Stimulated activated CD8-positive, alpha-beta memory T cell treated with anti-CD3 and anti-CD28 coated beads, Interleukin-4, amount 100 ng/mL, for 24 hours (primary cell): ENCODE measurements at places on chromosomes 16 and 17.

DNA sequence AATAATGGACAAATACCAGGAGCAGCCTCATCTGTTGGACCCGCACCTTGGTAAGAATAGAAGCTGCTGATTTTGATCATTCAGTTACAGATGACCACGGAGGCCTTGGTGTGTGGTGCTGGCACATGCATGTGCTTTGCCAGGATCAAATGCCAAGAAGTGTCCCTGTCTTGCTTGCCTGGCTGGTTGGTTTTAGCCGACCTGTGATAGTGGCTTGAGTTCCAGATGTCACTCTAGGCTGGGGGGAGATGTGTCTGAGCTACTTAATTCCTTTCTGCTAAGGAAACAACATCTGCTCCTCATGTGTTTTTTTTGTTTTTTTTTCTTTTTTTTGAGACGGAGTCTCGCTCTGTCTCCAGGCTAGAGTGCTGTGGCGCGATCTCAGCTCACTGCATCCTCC lies 4.3 kb downstream of the TBCD start:
- no peak for DNase-seq

DNA sequence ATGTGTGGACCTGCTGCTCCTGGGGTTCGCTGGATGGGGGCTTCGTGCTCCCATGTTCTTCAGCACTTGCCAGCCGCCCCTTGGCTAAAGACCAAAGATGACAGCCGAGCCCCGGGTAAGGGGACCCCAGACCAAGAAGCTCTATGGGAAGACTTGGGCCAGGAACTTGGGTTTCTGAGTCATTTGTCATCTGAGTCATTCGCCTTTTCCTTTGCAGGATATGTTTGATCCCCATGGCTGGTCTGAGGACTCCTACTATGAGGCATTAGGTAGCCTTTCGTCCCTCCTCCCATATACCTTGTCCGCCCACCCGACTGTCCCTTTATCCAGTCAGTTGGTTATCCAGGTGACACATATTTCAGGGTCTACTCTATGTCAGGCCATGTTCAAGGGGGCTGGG lies 17.7 kb upstream of the ITGB4 start:
- no peak for DNase-seq

DNA sequence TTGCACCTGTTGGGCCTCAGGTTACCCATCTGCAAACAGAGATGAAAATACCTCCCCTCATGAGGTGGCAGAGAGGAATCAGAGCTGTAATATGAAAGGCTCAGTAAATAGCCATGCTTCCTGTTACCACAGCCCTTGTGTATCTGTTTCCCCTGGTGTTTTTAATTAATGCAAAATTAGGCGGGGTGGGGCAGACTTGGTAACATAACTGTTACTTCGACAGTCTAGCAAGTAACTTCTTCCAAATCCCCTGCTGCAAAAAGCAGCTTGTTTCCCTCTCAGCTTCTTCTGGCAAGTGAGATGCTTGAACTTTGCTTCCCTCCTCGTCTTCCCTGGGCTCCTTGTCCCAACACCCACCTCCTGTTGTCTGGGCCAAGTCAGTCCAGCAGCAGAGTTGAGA lies 381.5 kb downstream of the CPPED1 start:
- DNase-seq, result no peak

- no peak for DNase-seq
Measured at GRCh38 chr17:32805029-32805976, 71.6 kb downstream of the MYO1D start.

DNA sequence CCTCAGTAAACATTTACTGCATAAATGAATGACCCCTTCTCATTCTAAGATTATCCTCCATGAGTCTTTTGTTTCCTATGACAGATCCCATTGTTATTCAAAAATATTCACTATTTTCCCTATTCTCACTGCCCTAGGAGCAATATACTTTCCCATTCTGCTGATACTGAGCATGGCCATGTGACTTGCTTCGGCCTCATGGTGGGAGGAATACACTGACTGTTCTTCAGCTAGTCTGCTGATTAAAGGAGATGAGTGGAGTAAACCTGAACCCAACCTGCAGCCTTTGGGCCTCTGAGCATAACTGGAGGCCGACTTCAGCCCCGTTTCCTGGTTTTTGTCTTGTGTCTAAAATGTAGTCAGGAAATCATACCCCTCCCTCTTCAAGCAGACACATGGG lies 531.8 kb upstream of the SALL1 start:
- no peak for DNase-seq

DNA sequence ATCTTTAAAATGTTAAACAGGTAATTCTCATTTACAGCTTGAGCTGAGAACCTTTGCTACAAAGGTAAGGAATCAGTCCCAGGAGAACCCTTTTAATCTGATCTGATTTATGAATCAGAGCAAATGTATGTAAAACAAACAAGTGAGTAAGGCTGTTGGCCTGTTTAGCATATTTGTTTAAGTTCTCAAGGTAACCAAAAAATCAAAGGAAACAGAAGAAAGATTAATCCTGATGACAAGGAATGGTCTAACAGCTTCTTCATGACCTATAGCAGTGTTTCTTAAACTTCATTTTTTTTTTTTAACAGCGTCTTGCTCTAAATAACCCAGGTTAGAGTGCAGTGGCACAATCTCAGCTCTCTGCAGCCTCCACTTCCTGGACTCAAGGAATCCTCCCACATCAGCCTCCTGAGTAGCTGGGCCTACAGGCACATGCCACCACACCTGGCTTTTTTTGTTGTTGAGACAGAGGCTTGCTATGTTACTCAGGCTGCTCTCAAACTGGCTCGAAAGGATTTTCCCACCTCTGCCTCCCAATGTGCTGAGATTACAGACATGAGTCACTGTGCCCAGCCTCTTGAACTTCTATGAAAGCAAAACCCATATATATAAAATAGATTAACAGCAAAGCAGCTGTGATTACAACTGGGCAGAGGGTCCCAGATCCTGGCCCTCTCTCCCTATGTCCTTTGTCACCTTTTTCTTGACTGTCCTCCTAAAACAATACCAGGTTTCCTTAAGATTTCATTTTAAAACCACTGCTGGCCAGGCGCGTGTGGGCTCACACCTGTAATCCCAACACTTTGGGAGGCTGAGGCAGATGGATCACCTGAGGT lies 5.1 kb upstream of the JPT1 start:
- no peak for DNase-seq

- no peak for DNase-seq
Measured at GRCh38 chr17:82841921-82842596, 2.2 kb upstream of the ZNF750 start.

GRCh38 chr17:58416937-58417299 lies 416 bp downstream of the RNF43 start:
- DNase-seq, result no peak

DNA sequence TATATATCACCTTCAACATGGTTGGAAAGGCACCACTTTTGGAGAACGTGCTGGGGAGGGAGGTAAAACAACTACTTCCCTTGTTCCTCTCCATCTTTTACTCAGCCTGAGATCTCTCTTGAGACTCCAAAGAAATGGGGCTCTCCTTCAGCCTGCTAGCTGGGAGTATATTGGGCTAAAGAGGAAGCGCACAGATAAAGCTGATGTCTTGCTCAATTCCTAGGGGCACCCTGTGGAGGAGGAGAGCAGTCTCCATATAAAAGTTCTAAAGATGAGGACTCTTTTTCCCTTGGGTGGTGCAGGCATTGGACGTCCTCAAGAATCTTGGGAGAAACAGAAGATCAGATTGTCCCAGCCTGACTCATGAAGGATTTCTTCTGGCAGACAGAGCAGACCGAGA lies 4.6 kb upstream of the ETV4 start:
- DNase-seq, result no peak

GRCh38 chr17:68700421-68700820 lies 99.3 kb upstream of the FAM20A start:
- no peak for DNase-seq

DNA sequence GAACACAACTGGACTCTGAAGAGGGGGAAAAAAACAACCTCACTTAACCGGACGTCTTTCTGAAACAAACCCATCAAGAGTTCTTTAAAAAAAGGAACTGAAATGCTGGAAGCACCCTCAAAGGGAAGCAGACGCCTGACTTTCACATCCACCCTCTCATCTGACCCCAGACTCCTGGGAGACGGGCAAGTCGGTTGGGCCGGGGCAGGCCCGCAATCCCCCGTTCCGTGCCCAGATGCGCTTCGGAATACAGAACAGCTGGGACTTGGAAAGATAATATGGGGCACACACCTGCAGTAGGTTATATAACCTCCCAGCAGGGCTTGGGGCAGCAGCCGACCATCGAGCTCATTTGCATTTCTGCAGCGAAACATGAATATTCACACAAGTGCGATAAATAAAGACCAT lies 3.7 kb downstream of the ARHGAP27 start:
- DNase-seq, result no peak

DNA sequence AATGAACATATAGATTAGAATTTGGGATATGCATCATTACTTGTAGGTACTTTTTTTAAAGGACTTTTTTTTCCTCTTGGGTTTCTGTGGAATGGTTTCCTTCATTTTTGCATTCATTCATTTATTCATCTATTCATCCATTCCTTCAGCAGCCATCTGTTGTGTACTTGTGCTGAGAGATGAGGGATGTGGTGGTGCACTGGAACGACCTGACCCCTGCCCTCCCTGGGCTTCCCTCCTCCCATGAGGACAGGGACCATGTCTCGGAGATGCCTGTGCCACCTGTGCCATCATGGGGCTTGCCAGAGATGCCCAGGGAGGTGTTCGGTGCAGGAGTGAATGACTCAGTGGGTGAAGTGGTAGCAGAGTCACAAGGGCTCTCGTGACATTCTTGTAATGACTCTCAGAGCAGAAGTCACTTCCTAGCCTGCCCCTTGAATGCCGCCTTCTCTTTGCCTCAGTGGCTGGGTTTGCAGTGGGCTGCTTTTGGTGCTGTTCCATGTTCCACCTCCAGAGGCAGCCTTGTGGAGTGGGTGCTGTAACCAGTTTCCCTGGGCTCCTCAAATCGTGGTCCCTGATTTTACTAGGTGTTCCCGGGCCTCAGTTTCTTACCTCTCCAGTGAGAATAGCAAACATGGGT lies 43.9 kb downstream of the CLEC16A start:
- DNase-seq, result peak; percentile 49

GRCh38 chr16:72101195-72101594 lies 7.5 kb downstream of the DHX38 start:
- DNase-seq, result no peak

DNA sequence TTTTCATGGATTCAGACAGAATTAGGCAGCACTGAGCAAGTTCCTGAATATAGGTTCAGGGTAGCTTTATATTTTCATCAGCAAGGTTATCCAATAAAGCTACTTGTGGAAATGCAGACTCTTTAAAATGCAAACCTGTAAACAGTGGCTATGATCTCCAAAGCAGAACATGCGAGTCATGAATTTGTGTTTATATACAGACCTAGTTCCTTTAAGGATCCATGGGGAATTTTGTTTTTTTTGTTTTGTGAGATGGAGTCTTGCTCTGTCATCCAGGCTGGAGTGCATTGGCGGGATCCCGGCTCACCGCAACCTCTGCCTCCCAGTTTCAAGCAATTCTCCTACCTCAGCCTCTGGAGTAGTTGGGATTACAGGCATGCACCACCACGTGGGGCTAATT lies 14.8 kb downstream of the CLEC16A start:
- DNase-seq, result no peak

- DNase-seq, result no peak
Measured at GRCh38 chr16:85157813-85158742, 45.8 kb upstream of the CIBAR2 start.

GRCh38 chr17:27595208-27595607 lies 35.8 kb upstream of the LGALS9 start:
- no peak for DNase-seq

- no peak for DNase-seq
Measured at GRCh38 chr16:57873218-57873617, 70.9 kb upstream of the KIFC3 start.
